Stimulated activated CD8-positive, alpha-beta memory T cell treated with anti-CD3 and anti-CD28 coated beads, Interleukin-7, amount 100 ng/mL, for 48 hours (primary cell): ENCODE measurements at places on chromosomes 1 and 21.

DNA sequence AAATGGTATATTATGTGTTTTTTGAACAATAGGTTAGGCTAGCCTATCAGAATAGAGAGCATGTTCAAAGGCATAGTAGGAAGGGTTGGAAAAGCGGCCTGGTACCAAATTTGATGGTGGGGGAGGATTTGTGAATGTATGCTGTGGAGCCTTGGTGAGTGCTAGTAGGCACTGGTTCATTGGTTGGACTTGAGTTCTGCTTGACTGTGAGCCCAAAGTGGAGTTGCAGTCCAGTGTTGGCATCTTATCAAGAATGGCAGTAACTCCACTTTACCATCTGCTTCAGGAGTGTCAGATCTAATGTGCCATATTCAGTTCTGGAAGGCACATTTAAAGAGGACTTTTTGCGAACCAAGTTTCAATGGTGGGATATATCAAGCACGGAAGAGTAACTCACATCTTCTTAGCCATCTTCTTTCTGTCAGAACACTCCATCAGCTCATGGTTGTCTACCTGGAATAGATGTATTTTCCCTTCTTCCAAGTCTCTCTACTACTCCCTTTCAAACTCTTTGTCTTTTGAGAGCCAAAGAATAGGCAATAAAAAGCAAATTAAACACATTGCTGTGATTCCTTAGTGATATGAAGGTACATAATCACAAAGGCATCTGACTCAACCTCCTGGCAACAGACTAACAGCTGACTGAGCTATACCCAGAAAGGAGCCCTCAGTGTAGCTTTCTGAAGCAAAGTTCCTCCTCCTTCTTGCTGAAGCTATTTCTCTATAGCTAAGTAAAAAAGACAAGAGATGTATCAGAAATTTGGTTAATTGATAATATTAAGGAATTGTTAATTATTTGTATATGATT, 21.7 kb downstream of the LRRC8B start:
- DNase-seq = no peak

GRCh38 chr1:192363177-192363576, 46.4 kb downstream of the RGS21 start:
- DNase-seq = no peak

- DNase-seq = no peak
These were observed 1510.1 kb downstream of the MRPL39 start for GRCh38 chr21:24097181-24097580.

GRCh38 chr1:231885209-231885854, 258.7 kb downstream of the DISC1 start:
- DNase-seq = no peak

GRCh38 chr21:26280148-26280547, 109.6 kb upstream of the APP start:
- no peak for DNase-seq

GRCh38 chr1:88990426-88990825, 2.0 kb downstream of the KYAT3 start:
- DNase-seq = no peak

DNA sequence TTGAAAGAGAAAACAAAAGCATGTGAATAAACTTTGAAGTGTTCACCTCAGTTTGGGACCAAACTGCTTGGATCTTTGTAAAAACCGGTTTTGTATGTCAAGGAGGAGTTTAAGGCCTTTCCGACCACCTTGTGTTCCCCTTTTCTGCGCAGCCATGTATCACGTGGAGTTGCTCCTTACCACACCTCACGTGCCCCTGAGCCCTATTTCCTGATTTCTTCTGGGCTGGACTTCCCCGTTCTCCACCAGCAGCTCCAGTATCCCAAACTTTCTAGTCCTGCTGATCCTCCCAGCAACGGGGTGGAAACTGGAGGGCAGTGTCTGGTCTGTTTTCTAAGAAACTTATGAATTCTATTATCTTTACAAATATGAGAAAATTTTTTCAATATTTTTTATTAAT, 1.6 kb upstream of the SH3D21 start:
- no peak for DNase-seq

- no peak for DNase-seq
These were observed 8.2 kb upstream of the FMOD start for GRCh38 chr1:203359010-203359571.

- no peak for DNase-seq
These were observed 5.4 kb upstream of the SUMO3 start for GRCh38 chr21:44823179-44823660.
